ENCODE measurements at places on chromosomes 7 and 10.

DNA sequence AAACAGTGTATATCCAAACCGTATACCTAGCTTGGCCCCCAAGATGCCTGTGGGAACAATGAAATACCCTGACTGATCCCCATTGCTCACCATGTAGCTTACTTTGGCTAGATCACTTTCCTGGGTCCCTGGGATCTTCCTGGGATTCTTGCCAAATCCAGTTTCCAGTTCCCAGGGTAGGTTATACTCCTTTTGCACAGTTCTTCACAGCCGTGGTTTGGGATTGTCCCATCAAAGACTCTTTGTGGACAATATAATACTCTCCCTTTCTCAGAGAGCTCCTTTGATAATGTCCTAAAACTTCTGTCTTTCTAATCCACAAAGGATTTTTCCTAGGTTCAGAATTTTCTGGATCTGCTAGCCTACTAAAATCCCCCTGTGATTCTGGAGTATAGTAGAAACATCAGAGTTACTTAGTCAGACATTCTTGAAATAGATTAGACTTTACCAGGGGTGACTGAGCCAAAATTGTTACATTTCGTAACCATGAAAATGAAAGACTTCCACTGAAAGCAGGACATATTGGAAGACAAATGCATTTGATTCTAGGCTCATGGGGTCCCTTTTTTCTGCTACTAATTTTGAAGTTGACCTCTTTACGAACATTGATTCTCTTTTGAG, 388.3 kb upstream of the ETV1 start:
- DNase-seq, result no peak

- DNase-seq, result no peak
These were observed 85.3 kb downstream of the MET start for GRCh38 chr7:116757283-116757682.

DNA sequence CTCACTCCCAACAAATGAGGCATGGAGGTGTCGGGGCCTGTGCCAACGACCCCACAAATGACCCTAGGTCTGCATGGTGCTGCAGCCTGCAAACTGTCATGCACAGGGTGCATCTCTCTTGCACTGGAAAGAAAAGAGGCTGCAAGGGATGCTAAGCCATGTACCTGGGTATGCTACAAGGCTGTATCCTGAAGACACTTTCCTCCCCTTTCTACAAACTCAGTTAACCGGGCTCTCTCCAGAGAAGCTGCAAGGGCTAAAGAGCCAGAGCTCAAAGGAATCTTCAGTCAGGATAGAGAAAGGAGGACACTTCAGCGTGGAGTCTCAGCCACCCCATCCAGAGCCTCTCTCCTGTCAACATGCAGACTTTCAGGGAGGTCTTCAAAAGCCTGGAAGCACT, 449.0 kb downstream of the GRID1 start:
- DNase-seq, result no peak

GRCh38 chr10:91520661-91521060, 110.5 kb downstream of the HECTD2 start:
- DNase-seq, result no peak

DNA sequence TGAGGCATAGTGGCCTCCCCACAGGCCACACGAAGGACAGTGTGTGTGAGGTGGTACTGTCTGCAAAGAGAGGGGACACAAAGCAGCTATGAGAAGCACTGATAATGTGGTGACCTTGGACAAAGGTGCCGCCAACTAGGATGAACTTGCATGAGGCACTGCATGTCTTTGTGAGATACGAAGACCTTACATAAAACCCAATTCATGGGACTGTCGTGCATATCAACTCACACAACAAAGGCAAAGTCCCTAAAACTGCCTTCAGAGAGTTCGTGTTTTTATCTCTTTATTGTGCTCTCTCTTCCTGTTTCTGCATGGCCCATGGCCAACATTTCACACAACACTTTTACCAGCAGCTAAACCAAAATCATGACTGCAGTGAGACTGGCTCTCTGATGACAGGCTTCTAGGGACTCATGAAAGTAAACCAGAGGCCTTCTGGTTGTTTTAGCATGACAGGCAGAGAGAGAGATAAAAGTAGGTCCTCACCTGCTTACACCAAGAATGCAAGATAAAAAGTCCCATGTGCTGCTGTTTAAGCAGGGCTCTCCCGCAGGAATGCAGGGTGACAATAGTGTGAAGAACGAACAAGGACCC, 347.8 kb downstream of the ELMO1 start:
- no peak for DNase-seq

GRCh38 chr10:49089152-49089551, 26.2 kb downstream of the VSTM4 start:
- no peak for DNase-seq
